ENCODE measurements at places on chromosomes 2 and 18. TPM values are rescaled to one million over a fixed set of nuclear protein-coding genes. Genes with fewer than 3 reads are reported as not detected.
A peak's percentile ranks its signal among the peaks of the same experiment; 100 is the strongest.

GRCh38 chr18:8848541-8848940, 143.2 kb downstream of the MTCL1 start:
- H3K27me3 ChIP-seq = no peaks in the 10 kb centered on the region
- H3K27ac ChIP-seq = no peak overlapping the region
- no peak overlapping the region for H3K4me3 ChIP-seq
- no peaks in the 10 kb centered on the region for H3K36me3 ChIP-seq
- no peaks in the 10 kb centered on the region for H3K4me1 ChIP-seq
- DNase-seq = no peak

DNA sequence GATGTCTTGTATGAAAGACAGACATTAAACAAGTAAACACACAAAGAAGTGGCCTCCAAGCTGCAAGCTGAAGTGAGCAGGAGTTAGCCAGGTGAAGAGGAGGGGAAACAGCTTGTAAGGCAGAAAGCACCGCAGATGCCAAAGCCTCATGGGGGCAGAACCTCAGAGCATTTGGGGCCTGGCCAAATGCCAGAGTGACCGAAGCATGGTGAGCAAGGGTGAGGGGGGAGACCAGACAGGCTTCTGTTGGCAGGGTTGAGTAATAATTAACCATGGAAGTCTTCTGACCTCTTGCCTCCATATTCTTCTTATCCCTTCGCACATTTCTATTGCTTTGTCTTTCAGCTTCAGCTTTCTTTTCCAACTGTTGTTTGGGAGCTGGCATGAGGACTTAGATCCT, 5.6 kb downstream of the QPCT start:
- no peak overlapping the region for H3K27ac ChIP-seq
- peaks cover 6% of the 10 kb centered on the region for H3K4me1 ChIP-seq

- H3K4me1 ChIP-seq = no peaks in the 10 kb centered on the region
- H3K27me3 ChIP-seq = no peaks in the 10 kb centered on the region
- H3K36me3 ChIP-seq = no peaks in the 10 kb centered on the region
- H3K4me3 ChIP-seq = no peak overlapping the region
These were observed 283.7 kb downstream of the SUCLG1 start for GRCh38 chr2:84175340-84175739.

DNA sequence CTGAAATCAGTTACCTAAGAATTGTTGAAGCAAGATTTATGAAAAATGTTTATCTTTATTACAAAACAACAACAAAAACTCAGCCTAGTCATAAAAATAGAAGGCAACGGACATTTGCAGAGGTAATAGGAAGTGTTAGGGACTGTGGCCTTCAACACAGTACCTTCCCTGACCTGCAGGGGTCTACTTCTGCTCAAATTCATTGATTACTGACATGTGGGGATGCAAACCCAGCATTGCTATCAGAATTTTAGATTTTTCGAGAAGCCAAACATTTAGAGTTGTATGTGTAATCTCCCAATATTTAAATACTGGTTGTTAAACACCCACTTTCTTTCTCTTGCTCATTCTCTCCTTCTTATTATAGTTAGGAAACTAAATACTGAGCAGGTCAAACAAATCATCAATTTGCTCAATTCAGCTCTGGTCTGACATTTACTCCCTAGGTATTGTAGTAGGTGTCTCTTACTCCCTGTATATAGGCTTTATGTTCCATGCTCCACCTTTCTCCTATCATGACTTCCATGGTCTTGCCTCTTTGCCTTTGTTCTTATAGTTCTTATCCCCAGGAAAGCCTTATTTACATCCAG, 198.5 kb downstream of the UBE2E3 start:
- H3K4me3 ChIP-seq = no peak overlapping the region
- H3K4me1 ChIP-seq = peaks cover 3% of the 10 kb centered on the region
- no peaks in the 10 kb centered on the region for H3K27me3 ChIP-seq
- no peak overlapping the region for H3K27ac ChIP-seq

The SLC14A1 gene
- not detected for total RNA-seq

- no peaks in the 10 kb centered on the region for H3K4me1 ChIP-seq
- no peak for DNase-seq
- H3K27me3 ChIP-seq = no peaks in the 10 kb centered on the region
- no peaks in the 10 kb centered on the region for H3K36me3 ChIP-seq
These were observed 422.7 kb upstream of the CDH20 start for GRCh38 chr18:60910534-60910933.

DNA sequence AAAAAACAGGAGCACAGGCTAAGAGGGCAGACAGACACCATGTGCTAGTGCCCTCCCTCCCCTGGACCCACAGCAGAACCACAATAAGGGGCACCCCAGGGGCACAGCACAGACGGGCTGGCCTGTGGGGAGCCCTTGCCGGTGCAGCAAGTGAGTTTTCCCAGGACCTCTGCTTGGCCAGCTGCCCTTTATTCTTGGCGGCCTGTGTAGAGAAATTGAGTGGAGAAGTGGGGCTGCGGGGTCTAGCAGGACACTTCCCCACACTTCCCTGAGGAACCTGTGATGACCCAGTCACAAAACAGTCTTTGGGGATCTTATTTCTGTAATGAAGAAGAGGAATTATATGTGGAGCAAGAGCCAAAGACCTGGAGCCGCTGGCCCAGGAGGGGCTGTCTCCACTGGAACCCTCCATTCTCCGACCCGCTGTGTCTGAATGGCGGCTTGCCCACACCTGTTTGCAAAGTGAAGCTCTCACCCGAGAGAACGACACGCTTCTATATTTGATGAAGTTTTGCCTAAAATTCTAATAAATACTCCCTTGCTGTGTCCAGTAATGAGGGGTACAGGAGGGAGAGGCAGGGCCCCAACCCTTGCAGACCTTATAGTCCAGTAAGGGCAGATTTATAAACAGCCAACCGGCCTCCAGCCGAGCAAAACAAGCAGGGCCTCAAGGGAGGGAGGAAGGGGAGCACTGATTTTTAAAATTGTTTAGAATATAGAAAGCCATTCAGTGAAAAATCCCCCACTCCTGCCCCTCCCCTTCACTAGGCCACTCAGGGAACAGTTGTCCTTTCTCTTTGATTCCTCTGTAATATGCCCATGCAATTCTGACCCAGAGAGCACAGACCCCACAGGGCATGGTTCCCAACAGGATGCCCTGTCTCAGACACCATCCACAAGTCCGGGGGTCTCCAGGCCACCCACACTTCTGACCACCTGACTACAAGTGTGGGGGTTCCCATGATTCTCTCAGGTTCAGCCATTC, 44.7 kb upstream of the SNED1 start:
- no peaks in the 10 kb centered on the region for H3K27me3 ChIP-seq
- no peak overlapping the region for H3K27ac ChIP-seq
- H3K36me3 ChIP-seq = no peaks in the 10 kb centered on the region

The SERPINB5 gene
- not detected for total RNA-seq

GRCh38 chr2:3411103-3411502, 31.6 kb downstream of the TRAPPC12 start:
- no peaks in the 10 kb centered on the region for H3K36me3 ChIP-seq
- no peaks in the 10 kb centered on the region for H3K27me3 ChIP-seq
- no peak overlapping the region for H3K27ac ChIP-seq
- H3K4me1 ChIP-seq = no peaks in the 10 kb centered on the region
- DNase-seq = no peak
- H3K4me3 ChIP-seq = no peak overlapping the region

GRCh38 chr2:72685638-72686213, 140.1 kb downstream of the EXOC6B start:
- no peak overlapping the region for H3K27ac ChIP-seq
- no peak for DNase-seq
- peaks cover 14% of the 10 kb centered on the region for H3K4me1 ChIP-seq
- H3K27me3 ChIP-seq = no peaks in the 10 kb centered on the region
- H3K36me3 ChIP-seq = no peaks in the 10 kb centered on the region
- no peak overlapping the region for H3K4me3 ChIP-seq

DNA sequence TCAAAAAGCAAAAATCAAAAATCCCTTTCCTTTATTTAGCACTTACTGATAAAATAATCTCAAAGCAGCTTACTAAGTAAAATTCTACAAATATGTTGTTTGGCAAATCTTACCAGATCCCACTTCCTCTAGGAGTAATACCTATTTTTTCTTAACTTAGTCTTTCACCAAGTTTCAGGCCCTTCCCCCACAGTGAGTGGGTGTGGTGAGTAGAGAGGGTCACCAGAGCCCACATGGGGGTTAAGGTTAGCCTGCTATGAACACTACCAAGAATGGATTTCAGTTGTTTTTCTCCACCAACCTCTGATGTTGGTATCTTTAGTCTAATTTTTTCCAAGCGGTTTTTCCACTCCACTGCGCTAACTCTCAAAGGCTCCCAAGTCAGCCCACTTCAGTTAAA, 23.2 kb downstream of the PIAS2 start:
- H3K27me3 ChIP-seq = no peaks in the 10 kb centered on the region
- H3K4me3 ChIP-seq = no peak overlapping the region
- no peak for DNase-seq
- peaks cover 5% of the 10 kb centered on the region for H3K36me3 ChIP-seq

DNA sequence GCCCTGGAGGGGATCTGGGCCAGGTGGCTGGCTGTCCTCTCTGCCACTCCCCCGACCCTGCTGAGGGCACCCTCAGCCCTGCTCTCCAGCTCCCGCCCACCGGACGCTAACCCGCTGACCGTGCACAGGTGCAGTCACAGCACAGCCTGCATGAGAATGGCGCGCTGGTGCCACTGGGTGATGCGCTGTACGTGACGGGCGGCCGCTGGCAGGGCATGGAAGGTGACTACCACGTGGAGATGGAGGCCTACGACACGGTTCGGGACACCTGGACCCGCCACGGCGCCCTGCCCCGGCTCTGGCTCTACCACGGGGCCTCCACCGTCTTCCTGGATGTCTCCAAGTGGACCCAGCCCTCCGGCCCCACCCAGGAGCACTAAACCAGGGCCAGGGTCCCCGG, 8.1 kb upstream of the ERFE start:
- H3K36me3 ChIP-seq = no peaks in the 10 kb centered on the region
- H3K27ac ChIP-seq = no peak overlapping the region
- no peak for DNase-seq

The SALL3 gene
- 1.6 TPM for total RNA-seq

GRCh38 chr2:223970343-223971128, 13.3 kb downstream of the MRPL44 start:
- no peaks in the 10 kb centered on the region for H3K27me3 ChIP-seq
- DNase-seq = peak; percentile 77
- peaks cover 18% of the 10 kb centered on the region for H3K36me3 ChIP-seq

DNA sequence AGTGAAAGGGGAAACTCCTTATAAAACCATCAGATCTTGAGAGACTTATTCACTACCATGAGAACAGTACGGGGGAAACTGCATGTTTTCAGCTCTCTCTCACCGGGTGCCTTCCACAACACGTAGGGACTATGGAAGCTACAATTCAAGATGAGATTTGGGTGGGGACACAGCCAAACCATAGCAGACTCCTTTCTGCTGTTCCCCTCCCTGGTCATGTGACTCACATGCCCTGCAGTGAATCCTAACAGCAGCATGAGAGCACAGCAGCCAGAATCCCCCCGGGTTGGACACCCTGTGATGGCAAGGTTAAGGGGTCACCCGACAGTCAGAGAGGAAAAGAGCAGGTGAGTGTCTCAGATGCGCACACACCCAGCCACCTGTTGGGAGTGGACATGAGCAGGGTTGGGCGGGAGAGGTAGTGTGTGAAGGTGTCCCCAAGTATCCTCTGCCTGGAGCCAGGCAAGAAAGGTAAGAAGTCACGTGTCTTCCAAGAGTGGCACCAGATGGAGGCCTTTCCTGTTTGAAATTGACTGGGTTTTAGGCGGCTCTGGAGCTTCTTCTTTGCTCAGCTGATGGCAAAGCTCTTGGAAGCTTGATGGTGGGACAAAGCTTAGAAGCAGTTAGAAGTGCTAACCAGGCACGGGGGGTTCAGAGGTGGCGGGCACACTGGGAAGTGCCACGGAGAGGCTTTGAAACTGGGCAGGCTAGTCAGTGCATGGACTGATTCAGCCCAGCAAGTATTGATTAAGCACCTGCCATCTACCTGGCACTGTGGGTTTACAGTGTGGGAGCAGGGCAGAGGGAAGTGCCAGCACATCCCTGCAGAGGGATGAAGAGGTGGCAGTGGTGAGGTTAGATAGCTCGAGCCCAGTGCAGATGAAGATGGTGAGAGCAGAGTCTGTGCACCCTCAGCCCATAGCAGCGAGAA, 68.7 kb downstream of the RHOB start:
- no peak for DNase-seq
- no peaks in the 10 kb centered on the region for H3K27me3 ChIP-seq
- H3K4me3 ChIP-seq = no peak overlapping the region
- H3K36me3 ChIP-seq = no peaks in the 10 kb centered on the region
- H3K27ac ChIP-seq = no peak overlapping the region

The MEP1B gene
- 0.04 TPM for total RNA-seq

DNA sequence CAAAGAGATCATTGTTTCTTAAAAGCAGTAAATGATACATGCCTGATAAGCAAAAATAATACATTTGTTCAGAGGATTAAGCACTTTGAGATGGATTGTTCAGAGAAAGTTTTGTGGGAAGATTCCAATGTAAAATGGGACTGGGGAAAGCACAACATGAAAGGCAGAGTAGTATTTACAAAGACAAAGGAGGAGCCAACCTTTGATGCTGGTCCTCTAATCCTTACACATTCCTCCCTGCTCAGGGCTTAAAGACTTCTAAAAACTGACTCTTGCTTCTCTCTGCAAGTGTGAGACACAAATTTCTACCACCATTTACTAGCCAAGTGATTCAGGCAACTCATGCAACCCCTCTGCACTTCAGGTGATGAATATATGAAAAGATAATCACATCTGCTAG, 47.2 kb upstream of the REG3G start:
- no peak overlapping the region for H3K4me3 ChIP-seq
- H3K27ac ChIP-seq = no peak overlapping the region
- H3K4me1 ChIP-seq = no peaks in the 10 kb centered on the region
- H3K27me3 ChIP-seq = no peaks in the 10 kb centered on the region
- no peak for DNase-seq
- no peaks in the 10 kb centered on the region for H3K36me3 ChIP-seq

GRCh38 chr2:8281950-8282857, 399.7 kb upstream of the ID2 start:
- no peaks in the 10 kb centered on the region for H3K4me1 ChIP-seq
- no peak overlapping the region for H3K4me3 ChIP-seq

Measured in cardiac muscle cell (in vitro differentiated cells and primary cell).